ENCODE measurements at places on chromosomes 4 and X.

DNA sequence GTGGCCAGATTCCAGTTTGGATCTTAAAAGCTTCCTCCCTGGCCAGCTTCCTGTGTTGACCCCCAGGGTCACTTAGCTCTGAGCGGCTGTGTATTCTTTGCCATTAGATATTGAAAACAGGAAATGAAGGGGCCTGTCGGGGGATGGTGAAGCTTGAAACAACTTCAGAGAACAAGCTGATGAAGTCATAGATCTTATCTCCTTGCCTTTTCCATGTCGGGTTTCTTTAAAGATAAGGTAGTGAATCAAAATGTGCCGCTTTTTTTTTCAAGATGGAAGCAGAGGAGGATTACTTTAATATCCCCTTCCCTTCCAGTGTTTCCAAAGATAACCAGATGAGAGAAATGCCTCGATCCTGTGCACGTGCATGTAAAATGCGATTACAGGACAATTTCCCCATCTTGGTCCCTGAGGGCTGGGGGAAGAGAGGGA is 508.5 kb downstream of the MID1IP1 start:
- DNase-seq: peak; percentile 11

- DNase-seq: no peak
These were observed 335.7 kb downstream of the FSTL5 start for GRCh38 chr4:161828061-161828460.

GRCh38 chr4:5462896-5463295 is 245.5 kb downstream of the EVC2 start:
- no peak for DNase-seq

DNA sequence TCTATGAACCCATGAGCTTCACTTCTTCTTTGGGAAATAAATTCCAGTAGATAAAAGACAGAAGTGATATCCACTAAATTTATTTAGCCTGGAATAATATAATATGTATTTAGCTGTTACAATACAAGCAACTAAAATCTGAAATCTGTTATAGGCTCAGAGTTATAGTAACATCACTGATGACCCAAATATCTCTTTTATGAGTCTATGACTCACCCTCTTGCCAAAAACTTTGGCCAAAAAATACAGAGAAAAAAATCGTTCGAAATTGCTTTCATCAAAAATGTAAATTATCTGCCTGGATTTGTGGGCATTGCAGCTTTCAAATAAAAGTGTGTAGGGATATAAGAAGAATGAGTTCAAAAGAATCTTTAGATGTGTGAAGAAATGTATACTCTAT is 89.4 kb upstream of the DKK2 start:
- no peak for DNase-seq

- DNase-seq: no peak
These were observed 57.2 kb upstream of the AFF2 start for GRCh38 chrX:148443216-148443615.

DNA sequence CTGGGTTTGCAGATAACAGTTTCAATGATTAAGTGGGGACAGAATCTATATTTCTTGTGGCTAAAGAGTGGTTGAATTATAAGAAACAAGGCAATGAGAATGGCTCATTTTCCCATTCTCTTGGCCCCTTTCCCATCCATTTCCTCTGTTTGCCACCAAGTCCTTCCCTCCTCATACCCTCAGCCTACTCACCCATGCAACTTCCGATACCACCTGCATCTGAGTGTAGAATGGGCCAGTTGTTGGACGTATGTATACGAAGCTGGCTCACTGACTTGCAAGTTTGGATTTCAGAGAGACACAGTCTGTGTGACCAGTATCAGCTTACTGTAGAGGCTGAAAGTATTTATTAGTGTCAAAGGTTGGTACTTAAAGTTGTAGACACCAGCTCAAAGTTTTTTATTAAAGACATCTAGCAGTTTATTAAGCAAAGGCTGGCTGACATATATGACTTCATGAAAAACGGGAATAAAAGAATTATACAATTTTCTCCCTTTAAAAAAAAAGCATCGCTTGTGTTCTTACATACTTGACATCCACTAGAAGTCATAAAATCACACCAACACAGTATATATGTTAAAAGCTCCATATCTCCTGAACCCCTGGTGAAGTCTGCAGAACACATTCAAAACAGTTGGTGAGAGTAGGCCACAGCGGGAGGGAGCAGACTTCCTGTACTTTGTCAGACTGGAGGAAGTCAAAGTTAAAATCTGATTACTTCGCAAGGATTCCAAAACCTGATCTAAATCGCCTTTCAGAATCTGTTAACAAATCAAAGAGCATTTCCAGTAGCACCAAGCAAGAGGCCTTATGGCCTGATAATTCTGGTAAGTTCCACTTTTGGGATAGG is 22.4 kb upstream of the STIM2 start:
- DNase-seq: no peak

DNA sequence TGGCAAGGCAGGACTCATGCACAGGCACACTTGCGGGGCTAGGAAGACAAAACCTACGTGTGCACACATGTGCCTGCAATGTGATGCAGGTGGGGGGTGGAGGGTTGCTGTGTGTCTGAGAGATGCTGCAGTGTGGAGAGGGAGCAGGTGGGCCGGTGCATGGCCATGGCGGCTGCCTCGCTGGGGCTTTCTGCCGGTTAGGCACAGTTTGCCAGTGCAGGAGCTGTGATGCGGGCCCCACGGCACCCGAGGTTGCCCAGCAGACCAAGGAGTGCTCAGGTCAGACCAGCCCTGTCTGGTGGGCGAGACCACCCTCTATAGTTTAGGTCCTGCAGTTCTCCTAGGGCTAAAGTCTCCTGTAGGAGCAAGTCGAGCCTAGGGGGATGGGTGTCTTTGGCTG is 4.4 kb upstream of the AFM start:
- DNase-seq: no peak

DNA sequence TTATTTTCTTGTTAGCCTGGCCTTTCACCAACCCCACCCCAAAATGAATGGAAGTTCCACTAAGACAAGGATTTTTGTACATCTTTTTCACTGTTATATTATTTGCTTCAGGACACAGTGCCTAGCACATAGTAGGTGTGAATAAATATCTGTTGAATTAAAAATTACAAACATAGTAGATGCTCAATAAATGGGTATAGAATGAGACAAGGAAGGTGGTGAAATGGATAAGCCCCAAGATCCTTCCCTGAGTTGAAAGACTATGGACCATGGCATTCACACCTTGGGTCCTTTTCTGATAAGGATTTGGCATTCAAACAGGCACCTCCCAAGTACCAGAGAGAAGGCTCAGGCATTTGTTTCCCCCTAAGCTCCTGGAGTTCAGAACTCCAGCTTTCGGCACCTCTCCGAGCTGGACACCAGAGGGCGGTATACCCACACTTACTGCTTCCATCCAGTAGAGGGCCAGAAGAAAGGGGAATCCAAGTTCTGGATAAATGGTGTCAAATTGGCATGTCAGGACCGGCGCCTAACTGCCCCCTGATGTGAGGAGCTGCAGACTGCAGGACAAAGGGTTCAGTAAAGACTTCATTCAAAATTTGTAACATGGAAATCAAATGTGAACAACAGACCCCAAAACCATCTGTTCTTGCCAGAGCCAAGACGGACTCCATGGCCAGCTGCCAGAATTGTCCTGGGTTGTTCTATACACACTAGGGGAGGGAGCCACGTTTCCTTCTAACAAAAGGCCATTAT is 193.0 kb downstream of the GPC3 start:
- DNase-seq: peak; percentile 42

- DNase-seq: no peak
These were observed 337.8 kb downstream of the ARHGAP24 start for GRCh38 chr4:85812776-85813175.

GRCh38 chr4:139593091-139593564 is 37.1 kb upstream of the SETD7 start:
- DNase-seq: no peak

- no peak for DNase-seq
These were observed 71.3 kb upstream of the TBL1X start for GRCh38 chrX:9393571-9393970.

DNA sequence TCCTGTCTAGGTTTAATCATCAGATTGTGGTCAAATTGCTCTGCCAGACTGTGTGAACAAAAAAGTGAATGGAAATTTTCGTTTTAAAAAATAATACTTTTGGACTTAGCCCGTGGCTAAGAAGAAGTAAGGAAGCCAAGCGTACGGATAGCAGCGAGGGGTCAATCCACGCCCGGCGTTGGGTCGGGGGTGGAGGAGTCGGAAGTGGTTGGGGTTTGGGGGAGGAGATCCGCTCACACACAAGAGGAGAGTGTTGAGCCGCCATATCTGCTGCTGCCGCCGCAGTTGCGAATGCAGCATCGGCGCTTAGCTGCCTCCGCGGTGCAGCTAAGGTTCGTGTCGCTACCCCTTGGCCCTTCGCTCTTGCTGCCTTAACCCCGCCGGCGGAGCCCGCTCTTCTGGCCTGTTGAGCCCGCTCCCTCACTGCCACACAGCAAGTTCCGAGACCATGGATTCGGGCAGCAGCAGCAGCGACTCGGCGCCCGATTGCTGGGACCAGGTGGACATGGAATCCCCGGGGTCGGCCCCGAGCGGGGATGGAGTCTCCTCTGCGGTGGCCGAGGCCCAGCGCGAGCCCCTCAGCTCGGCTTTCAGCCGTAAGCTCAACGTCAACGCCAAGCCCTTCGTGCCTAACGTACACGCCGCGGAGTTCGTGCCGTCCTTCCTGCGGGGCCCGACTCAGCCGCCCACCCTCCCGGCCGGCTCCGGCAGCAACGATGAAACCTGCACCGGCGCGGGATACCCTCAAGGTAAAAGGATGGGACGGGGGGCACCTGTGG is at the start of gene GSPT2:
Gene GSPT2, plus strand, starts transcription at position 264 of the 779 bp plus-strand sequence. Its CDS starts 185 bp downstream, at position 449.
- peak; percentile 49 for DNase-seq

- DNase-seq: peak; percentile 14
These were observed 414.0 kb upstream of the HS3ST1 start for GRCh38 chr4:11842620-11843263.

- DNase-seq: no peak
These were observed 5.5 kb upstream of the OPRPN start for GRCh38 chr4:70392057-70392776.
